ENCODE measurements at places on chromosomes 1 and 21.

DNA sequence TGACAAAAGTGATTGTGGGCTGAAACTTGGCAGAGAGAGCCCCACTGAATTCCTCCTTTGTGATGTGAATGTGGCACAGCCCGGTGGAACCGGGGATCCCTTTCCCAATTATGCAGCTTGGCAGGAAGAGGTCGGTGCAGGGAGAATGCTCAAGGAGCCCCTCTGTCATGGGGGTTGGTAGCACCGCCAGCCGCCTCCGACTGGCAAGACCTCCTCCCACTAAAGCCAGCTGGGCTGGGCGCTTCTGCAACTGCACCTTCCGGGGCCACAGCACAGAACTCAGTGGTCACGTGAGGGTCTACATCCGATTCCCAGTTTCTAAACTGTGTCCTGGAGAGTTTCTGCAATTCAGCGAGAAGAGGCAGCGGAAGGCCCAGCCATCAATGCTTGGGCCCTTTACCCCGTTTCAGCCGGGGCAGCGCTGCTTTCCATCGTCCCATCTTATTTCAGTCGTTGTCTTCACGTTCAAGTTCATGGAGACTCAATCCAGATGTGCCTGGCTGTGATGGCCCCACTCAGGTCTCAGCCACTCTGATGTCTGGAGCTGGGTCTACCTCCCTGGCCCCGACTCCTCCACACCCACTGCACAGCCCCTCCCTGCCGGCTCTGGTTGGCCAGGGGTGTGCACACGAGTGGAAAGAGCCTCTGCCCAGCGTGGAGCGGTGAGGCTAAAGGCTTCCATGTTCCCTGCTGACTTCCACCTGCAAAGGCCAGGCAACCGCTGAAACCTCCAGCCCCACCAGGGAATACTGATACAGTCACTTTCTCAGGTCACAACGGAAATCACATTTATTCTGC lies 39.8 kb upstream of the FHAD1 start:
- DNase-seq: no peak

GRCh38 chr1:185966471-185966870 lies 232.3 kb downstream of the HMCN1 start:
- no peak for DNase-seq

- DNase-seq: no peak
Measured at GRCh38 chr21:15006594-15007230, 58.1 kb downstream of the NRIP1 start.

GRCh38 chr21:42983103-42983502 lies 8.7 kb downstream of the PKNOX1 start:
- no peak for DNase-seq

DNA sequence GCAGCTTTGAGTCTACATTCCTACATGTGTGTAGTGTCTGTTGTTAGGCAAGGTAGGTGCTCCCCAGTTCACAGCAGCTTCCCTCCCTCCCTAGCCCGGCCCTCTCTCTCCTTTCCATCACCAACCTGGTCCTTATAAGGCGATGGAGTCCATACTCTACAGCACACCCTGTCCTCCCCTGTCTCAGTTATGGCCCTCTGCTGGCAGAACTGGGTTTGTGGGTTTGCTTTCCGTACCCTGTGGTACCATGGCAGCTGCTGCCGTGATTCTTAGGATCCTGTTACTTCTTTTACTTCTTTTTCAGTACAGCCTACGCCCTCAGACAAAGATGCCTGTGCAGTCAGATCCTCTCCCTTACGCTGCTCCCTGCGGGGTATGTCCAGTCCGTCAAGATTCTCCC lies 31.7 kb downstream of the AK5 start:
- peak; percentile 26 for DNase-seq

- DNase-seq: no peak
Measured at GRCh38 chr1:32204943-32205361, 519 bp upstream of the IQCC start.

DNA sequence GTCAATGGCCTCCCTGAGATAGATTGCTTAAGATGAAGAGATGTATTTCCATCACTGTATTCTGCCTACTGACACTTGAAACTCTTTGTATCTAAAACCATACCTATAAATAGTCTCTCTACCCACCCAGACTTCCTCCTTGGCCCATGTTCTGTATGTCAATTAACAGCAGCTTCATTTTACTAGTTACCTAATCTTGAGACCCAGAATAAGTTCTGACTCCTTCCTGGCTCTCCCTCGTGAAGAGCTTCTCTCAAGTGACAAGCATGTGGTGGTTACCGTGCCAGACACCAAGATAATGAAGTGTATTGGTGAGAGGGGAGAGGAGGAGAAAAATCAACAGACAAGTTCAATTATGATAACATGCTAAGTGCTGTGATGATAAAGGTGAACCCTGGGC lies 128.8 kb upstream of the RAVER2 start:
- no peak for DNase-seq
